ENCODE measurements at places on chromosomes 6 and 20.

- peak; percentile 57 for DNase-seq
These were observed 87.9 kb downstream of the UNC5CL start for GRCh38 chr6:40950986-40951698.

- DNase-seq = no peak
These were observed 13.0 kb downstream of the POU3F2 start for GRCh38 chr6:98847416-98847778.

DNA sequence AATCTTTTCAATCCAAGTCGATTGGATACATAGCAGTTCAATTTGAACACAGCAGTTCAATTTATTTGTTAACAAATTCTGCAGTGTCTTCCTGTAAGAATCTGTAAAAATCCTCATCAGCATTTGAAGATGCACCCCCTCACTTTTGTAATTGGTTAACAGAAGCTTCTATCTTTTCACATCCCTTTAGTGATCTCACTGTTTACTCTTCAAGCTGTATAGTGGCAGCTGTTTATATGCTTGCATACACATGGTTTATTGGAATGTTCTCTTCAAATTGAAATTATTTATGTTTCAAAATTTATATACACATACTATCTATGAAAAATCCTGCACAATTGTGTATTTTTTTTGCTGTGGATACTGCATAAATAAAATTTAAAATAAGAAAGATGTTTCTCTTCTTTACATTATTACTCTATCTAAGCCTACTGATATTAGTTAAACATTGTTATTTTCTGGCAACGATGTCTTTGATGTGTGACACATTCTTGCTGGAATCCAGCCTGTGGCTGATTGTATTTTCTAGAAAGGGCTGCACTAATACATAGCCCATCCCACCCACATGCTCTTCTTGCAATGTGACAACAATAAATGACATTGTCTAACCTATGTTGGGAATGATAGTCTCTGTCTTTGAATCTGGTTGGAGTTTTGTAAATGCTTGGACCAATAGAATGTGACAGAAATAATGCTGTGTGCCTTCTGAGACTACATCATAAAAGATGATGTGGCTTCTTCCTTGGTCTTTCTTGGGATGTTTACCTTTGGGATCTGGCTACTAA lies 573.0 kb downstream of the CD109 start:
- DNase-seq = no peak

DNA sequence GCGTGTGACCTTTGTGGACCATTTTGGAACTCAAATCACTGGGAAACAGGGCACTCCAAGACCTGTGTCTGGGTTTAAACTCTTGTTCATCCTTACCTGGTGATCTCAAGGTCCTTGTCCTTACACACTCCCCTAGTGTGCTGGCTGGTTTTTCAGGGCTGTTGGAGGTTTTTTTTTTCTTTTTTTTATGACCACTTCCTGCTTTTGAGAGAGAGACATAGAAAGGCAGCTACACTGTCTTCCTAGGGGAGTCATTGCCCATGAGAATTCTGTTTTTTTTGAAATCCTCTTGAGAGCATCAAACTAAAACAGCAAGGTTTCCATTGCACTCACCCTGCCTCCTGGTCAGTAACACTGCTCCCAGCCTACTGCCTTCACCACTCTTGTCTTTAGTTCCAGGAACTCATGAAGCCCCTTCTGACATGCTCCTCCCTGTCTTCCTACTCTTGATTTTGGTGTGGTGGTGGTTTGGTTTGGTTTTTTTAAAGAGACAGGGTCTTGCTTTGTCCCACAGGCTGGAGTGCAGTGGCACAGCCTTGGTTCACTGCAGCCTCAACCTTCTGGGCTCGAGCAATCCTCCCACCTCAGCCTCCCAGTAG lies 28.6 kb downstream of the PRPH2 start:
- no peak for DNase-seq

- DNase-seq = peak; percentile 85
These were observed 60.0 kb downstream of the PTPN1 start for GRCh38 chr20:50569864-50570836.

DNA sequence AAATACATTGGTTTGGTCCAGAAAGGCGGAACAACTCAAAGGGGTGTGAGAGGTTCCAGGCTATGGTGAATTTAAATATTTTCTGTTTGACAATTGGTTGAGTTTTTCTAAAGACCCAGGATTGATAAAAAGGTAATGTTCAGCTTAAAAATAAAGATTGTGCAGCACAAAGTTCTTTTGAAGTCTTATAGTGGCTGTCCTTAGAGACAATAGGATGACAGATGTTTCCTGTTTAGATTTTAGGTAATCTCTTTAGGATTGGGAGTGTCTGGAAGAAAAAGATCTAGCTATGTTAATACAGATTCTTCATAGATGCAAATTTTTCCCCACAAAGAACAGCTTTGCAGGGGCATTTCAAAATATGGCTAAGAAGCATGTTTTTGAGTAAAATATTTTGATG lies 119.7 kb downstream of the GRIK2 start:
- DNase-seq = no peak

DNA sequence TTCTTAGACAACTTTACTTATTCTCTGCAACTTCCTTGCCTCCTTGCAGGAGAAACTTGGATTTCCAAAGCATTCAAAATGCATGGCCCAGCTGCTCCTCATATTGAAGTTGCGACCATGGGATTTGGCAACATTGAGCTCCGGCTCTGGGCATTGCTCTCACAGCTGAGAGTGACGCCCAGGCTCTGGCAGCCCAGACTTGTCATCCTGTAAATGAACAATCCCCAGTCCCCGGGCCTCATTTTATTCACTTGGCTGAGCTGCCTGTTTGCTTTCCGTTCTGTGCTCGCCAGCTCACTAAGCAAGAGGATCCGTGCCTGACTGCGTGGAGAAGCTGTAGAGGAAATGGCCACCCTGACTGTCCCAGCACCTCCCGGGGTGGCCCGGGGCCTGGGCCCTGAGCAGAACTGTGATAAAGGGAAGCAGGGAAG lies 119.5 kb upstream of the CD93 start:
- no peak for DNase-seq

DNA sequence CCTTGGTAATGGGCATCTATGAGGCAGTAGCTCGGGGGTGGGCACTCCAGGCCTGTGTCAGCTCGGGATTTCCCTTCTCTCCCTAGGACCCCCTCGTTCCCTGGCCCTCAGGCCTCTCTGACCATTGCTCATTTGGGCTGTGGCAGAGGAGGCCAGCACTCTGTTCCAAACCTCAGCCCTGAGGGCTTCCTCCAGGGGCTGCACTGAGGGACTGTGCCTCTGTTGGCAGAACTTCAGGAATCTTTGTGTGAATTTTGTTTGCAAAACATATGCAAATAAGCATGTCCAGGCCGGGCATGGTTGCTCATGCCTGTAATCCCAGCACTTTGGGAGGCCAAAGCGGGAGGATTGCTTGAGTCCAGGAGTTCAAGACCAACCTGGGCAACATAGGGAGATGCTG lies 11.0 kb downstream of the PACSIN1 start:
- no peak for DNase-seq

- no peak for DNase-seq
These were observed 31.3 kb downstream of the STX11 start for GRCh38 chr6:144181639-144182038.

DNA sequence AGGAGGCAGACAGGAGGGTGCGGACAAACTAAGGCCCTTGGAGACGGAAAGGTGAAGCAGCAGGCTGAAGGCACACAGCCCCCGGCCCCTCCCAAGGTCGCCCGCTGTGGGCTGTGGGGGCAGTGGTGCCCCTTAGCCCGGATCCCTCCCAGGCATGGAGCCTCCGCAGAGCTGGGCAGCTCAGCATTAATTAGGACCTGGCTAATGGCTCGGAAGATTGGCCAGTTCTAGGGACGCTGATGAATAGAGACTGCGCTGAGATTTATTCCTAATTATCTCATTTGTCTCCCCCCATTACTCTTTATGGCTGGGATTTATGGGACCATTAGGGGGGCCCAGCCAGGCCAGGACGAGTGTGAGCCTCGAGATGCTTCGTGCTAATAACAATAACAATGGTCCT lies 20.4 kb downstream of the MDFI start:
- no peak for DNase-seq

DNA sequence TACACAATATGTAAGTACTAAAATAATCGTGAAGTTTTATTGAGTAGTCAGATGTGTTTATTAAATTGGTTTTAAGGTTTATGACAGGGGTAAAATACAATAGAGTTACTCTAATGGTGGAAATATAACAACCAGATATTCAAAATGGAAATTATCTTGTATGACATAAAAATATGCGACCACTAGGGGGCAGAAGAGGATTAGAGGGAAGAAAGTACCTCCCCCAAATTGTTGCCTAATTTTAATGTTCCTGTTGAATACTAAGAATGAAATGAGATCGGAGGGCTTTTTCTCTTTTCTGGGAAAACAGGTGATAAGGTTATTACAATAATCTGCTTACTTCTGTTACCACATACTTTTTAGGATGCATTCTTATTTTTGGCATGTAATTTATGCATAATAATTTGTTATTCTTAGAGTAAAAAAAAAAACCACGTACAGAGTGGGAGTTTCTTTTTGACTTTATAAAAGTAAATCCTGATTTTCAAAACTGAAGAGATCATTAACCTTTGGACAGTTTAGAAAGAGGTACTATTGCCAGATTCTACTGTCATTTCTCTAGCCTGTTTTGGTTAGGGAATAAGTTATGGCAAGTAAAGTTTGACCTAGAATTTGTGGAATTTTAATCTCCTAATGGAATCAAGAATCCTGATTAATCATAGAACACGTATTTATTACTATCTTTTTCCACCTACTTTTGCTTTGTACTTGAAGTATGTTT lies 159.2 kb downstream of the CD109 start:
- peak; percentile 84 for DNase-seq

DNA sequence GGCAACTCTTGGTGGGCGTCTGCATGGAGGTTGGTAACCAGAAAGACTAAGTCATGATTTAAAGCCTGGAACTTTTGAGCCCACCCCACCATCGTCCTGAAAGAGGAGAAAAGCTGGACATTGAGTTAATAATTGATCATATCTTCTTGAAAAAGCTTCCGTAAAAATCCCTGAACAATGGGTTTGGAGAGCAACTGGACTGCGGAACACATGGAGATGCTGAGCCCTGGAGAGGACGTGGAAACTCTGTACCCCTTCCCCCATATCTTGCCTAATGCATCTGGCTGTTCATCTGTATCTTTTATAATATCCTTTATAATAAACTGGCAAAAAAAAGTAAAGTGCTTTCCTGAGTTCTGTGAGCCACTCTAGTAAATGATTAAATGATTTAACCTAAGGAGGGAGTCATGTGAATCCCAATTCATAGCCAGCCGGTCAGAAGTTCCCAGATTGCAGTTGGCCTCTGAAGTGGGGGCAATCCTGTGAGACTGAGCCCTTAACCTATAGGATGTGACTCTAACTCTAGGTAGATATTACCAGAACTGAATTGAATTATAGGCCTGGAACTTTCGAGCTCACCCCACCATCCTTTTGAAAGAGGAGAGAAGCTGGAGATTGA lies 26.5 kb upstream of the LGSN start:
- DNase-seq = no peak

GRCh38 chr20:10360878-10361277 lies 73.1 kb downstream of the MKKS start:
- no peak for DNase-seq

DNA sequence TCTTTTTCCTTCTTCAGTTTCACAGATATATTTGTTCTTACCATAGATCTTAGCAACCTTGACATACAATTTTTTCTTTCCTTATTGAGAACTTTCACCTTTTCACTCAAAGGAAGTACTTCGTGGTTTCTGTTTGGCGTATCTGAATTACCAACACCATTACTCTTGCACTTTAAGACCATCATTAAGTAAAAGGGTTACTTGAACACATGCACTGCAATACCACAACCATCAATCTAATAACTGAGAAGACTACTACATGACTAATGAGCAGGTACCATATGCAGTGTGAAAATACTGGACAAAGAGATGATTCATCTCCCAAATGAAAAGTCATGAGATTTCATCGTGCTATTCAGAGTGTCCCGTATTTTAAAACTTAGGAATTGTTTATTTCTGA lies 21.7 kb upstream of the SENP6 start:
- DNase-seq = no peak

GRCh38 chr6:81561071-81561564 lies 191.4 kb downstream of the TENT5A start:
- no peak for DNase-seq

GRCh38 chr6:44040786-44041185 lies 86.5 kb downstream of the MRPL14 start:
- no peak for DNase-seq

DNA sequence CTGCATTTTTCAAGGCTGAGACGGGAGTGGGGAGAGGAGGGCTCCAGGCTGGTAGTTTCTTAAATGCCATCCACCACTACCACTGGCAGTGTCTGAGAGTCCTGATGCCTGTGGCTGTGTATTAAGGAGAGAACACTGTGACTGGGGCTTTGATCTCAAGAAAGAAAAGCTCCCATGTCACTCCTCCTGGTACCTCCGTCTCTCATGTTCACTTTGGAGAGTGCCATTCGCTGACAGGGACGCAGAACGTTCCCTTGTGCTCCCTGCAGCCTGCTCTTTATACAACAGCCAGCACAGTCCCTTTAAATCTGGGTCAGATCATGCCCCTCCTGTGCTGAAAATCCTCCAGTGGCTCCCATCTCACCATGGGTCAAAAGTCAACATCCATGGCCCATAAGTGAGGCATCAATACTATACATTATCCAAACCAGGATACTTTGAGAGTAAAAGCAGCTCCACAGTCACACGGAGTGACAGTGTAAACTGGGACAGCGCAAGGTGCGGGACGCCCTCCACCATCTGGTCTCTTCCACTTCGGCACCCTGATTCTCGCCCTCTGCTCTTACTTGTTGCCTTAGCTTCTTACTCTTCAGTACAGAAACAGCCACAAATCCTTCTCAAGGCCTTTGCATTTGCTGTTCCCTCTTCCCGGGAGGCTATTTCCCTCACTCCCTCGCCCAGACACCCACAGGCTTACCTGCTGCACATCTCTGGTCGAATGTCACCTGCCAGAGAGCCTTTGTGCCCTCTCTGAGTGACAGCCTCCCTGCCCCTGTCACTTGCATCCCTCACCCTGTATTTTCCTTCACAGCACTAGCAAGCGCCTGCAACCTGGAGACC lies 20.0 kb downstream of the PDYN start:
- no peak for DNase-seq

DNA sequence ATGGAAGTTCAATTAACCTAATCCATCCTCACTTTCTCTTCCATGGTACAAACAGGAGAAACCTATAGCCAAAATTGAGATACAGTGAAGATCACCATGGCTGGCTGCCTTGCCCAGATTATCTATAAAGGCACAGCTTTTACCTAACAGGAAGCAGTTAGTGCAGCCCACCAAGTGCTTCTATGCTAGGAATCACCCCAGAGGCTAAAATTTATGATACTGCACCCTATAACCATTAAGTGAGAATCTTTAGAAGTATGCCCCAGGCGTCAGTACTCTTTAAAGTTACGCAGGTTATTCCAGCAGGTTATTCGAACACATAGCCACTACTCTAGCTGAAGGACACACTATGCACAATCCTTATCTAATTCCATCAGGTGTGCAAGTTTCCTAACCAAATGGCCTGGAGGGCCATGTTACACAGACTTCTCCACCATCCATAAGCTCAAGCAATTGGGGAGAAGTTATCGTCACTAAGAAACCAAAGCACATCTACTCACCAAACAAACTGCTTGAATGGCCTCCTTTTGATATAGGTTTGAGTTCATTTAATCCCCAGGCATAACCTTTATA lies 43.1 kb downstream of the MAN1A1 start:
- DNase-seq = no peak
